NCI-H2107 (cell line): ENCODE measurements at places on chromosomes 16 and 17.

GRCh38 chr16:50602531-50603205, 54.5 kb downstream of the NKD1 start:
- DNase-seq, result no peak

DNA sequence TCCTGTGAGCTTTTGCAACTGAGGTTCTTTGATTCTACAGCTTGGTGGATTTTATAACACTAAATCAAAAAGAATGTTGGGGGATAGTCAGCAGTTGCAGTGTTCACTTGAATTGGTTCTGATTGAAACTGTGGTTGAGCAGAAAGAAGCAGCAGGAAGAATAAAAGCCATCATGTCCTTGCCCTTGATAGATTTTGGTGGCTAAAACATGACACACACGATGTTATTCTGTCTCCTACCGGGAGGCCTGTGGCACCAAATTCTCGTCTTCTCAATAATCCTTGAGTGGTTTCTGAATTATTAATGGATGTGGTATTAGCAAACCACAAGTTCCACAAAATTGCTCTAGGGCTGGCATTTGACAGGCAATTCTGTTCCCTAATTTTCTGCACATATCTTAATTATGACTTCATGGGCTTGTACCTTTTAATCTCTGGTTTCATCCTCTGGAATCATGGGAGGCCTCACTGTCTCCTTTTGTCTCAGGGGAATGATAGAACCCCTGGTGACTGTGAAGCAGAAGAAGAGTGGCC, 338.2 kb downstream of the SNX29 start:
- no peak for DNase-seq

DNA sequence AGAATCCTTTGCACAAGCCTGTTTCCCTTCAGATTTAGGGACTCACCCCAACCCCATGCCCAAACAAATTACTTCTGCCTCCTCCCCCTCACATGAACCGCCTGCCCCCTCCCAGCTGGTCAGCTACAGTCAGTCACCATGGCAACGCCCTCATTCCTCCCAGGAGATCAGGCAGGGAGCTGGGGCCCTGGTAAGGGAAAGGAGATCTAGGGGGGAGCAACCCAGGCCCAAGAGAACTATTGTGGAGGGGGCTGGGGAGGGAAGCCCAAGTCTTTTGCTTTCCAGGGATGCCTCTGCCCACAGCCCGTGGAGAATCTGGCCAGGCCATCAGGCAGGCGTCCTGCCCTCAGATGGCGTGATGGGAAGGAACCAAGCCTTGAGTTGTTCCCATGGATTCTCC, 2.8 kb downstream of the FAM171A2 start:
- no peak for DNase-seq

DNA sequence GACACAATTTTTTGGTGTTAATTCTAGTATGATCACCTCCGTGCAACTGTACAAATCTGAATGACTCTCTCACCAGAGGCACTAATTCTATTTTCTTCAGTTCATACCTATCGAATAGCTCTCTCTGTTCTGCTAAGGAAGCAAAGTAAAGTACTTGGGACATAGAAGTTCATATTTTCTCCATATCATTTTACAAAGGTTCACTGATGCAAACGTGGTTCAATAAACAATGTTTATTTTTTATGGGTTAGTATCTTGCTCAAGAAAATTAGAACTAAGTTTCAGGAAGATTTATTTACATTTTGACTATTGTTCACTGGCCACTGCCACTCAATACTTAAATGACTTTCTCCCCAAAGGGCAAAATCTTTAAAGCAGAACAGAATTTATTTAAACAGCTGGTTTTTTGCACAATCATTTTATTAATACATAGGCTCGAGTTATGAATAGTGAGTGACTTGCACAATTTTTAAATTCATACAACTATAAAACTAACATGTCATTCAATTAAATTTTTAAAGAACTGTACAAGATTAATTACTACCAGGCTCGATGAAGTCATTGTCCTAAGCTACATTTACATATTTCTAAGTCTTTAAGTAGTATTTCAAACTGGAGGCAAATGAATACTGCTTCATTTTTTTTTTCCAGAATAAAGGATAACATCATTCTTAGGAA, 255.8 kb downstream of the C16orf95 start:
- no peak for DNase-seq

DNA sequence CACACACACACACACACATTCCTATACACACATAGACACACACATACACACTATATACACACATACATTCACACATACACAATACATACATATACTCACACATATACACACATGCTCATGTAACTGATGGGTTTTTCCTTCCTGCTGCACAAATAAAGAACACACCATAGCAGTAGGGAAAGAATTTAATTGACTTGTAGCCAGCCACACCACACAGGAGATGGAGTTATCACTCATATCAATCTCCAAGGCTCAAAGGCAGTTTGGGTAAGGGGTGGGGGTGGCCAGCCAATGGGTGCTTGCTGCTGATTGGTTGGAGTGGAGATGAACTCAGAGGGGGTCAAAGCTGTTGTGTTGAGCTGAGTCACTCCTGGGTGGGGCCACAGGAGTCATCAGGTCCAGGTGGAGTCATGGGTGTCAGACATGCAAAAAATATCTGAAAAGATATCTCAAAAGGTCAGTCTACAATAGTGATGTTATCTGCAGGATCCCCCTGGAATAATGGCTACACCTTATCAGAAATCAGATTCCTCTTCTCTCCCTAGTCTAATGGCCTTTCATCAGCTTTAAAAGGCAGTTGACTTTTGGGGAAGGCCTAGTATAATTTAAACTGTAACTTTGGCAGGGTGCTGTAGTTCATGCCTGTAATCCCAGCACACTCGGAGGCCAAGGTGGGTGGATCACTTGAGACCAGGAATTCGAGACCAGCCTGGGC, 46.1 kb downstream of the WSB1 start:
- no peak for DNase-seq

GRCh38 chr17:41965694-41966462, 717 bp upstream of the CNP start:
- DNase-seq, result peak; percentile 92

DNA sequence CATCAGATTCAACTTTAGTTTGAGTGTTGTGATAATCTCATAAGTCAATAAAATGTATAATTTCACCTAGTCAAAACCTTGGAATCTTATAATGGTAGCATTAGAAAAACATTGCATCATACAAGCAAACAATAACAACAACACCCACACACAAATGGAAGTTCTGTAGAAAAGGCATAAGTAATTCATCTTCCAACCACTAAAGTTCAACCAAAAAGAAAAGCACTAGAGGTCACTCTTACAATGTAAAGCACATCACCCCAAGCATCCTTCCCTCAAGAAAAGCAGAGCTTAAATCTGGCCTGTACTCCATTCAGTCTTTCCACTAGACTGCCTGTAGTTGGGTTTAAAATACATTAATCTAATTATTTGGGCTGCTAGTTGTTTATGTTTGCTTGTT, 1.8 kb downstream of the CNTNAP4 start:
- no peak for DNase-seq

GRCh38 chr17:17975436-17975835, 2.8 kb downstream of the DRC3 start:
- DNase-seq, result no peak

- DNase-seq, result no peak
Observed at GRCh38 chr17:67162771-67163170, 82.2 kb downstream of the HELZ start.
